Sciatic nerve (tissue), 2 donors: ENCODE measurements at places on chromosomes 7 and 10. TPM values are rescaled to one million over a fixed set of nuclear protein-coding genes. Genes with fewer than 3 reads are reported as not detected.

The SUGCT gene
- 7.2 TPM for total RNA-seq

The LIPA gene
- total RNA-seq, result 72.5 TPM

The CYP2E1 gene
- 5.7 TPM for total RNA-seq

The NPFFR1 gene
- 4.8 TPM for total RNA-seq

The MDFIC gene
- total RNA-seq, result 60.7 TPM

The ZMIZ2 gene
- total RNA-seq, result 92.7 TPM

DNA sequence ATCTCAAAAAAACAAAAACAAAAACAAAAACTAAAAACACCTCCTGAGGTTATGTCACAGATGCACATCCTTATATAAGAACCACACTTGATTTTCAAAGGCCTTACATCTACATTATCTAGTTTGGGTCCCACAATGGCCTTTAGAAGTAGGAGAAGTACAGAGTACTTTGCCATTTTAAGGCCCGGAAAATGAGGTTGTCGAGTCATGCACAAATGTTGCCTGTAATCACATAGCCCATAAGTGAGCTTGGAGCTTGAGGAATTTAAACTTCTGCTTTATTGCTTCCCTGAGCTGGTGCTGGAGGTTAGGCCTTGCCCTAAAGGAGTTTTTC lies 9.7 kb upstream of the MKRN1 start:
- no peak for DNase-seq

GRCh38 chr10:132397671-132398565 lies 918 bp downstream of the PWWP2B start:
- DNase-seq, result no peak

- DNase-seq, result peak; percentile 25
Observed at GRCh38 chr10:86188326-86188725, 178.3 kb downstream of the GRID1 start.

DNA sequence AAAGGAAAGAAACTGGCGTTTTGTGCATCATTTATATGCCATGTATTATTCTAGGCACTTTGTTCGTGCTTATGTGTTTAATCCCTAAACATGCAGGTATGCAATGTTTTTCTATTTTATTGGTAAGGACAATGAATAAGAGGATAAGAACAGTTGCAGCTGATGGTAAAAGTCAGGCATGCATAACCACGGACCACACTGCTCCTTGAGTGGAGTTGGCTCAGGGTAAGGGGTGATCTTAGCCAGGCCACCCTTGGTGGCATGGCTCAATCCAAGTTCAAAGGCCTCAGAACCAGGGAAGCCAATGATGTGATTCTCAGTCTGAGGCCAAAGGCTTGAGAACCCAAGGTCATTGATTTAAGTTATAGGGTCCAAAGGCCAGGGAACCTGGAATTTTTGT lies 1068.1 kb downstream of the NRG3 start:
- no peak for DNase-seq

- DNase-seq, result no peak
Observed at GRCh38 chr10:36624551-36625100, 500.8 kb upstream of the ANKRD30A start.

DNA sequence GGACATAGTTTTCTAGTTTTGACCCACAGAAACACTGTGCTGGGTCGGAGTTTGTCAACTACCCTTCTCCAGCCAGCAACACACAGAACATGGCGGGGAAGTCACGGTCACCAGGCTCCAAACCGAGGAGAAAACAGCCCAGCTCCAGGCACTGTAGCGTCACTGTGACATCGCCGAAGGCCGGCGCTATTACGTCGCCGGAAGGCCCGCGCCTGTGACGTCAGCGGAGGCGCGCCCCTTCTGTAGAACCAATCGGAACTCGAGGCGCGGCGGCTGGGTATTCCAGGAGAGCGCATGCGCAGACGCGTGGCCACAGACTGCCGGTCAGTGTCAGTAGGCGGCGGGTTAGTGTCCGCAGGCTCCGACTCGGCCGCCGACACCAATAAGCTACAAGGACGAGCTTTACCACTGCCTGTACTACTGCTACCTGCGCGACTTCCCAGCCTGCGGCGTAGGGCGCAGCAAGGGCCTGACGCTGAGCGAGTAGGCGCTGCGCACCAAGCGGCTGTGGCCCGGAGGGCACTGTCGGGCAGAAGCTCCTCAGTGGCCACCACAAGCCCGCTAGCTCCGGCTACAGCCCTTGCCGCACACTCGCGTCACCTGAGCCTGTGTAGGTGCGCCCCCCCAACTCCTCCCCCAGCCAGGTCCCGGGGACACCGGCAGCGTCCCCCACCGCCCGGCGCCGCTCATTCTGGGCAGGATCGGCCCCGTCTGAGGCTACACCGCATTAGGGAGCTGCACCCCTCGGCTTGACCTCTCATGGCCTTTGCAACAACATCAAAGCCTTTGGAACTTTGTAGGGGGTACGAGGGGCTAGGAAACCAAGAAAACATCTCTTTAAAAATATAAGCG lies 35.1 kb upstream of the SRRM3 start:
- DNase-seq, result peak; percentile 100

- no peak for DNase-seq
Observed at GRCh38 chr7:25580141-25580540, 351.9 kb upstream of the NPVF start.

GRCh38 chr10:119263951-119264617 lies 56.7 kb downstream of the GRK5 start:
- no peak for DNase-seq

DNA sequence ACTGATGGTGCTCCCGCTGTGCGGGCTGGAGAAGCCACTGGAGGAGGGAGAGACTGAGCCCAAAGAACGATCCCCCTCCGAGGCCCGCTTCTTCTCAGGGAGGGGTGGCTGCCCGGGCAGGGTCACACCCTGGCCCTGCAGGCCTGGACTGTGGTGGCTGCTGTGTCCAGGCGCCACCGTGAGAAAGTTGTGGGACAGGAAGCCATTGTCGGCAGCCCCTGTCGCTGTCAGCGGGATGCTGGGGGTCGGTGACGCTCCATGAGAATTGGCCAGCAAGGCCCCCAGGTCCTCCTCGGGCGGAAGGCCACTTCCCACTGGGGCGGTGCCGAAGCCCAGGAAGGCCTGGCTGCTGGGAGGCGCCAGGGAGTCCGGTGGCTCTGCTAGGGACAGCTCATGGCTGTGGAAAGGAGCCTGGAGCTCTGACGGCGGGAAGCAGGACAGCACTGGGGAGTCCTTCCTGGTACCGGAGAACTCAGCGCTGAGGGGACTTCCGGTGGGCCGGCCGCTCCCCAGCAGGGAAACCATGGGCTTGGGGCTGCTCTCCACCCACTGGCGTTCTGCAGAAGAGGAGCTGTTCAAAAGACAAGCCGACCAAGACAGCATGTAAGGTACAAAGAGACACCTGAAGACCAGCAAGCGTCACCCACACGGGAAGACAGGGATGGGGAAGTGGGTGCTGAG lies 278.8 kb downstream of the TNS3 start:
- DNase-seq, result peak; percentile 57

- DNase-seq, result no peak
Observed at GRCh38 chr10:83680470-83680891, 458.8 kb upstream of the GHITM start.

- DNase-seq, result peak; percentile 59
Observed at GRCh38 chr7:12403287-12404181, at the start of gene VWDE. Gene VWDE (minus strand): TSS chr7:12403865. CDS start chr7:12403716, 149 bp downstream.

- DNase-seq, result no peak
Observed at GRCh38 chr10:8048281-8049008, 6.0 kb upstream of the GATA3 start.

DNA sequence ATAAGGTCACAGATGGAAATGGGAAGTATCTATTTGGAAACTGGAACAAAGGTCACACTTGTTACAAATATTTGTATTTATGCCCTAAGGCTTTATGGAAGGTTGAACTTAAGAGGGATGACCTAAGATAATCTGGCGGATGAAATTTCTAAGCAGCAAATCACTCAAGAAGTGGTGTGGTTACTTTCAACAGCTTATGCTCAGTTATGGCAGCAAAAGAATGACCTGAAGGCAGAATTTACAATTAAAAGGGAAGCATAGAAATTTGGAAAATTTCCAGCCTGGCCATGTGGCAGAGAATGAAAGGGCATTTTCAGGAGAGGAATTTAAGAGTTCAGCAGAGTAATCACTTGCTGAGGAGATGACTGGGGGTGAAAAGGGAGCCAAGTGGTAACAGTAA lies 95.8 kb upstream of the TNS3 start:
- no peak for DNase-seq

GRCh38 chr7:99551334-99551733 lies 580 bp downstream of the FAM200A start:
- no peak for DNase-seq

DNA sequence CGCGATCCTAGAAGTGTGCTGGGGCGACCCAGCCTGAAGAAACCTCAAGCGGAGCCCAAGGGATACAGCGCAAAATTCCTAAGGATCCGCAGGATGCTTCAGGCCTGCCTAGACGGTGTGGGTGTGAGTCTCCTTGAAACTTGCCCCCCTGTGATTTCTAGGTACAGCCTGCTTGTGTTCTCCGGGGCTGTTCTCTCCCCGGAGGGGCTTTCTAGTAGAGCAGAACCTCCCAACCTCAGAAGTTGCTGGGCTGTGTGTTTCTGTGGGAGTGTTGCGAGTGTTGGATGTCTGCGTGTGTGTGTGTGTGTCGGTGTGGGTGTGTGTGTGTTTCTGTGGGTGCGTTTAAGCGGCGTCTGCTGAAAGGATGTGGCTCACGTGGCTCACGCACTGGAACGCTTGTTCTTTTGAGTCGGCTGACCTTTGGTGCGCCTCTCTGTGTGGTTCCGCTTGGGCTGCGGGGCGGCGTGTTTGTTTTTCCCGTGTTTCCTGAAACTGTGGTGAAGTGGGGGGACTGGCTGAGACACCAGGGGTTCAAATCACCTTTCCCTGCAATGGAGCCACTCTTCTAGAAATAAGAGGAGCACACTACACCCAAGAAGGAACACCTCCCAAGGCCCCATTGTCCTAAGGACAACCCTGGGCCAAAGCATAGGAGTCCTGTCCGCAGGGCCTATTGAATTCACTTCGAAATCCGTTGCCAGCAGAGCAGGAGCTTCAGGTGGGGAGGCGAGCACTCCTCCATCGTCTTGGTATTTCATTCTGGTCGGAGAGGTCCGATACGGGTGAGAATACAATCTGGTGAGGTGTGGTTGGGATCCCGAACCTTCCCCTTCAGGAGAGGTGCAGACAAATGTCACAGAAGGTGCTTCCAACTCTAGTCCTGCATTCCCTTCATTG lies 25.1 kb upstream of the ZNF273 start:
- DNase-seq, result no peak

DNA sequence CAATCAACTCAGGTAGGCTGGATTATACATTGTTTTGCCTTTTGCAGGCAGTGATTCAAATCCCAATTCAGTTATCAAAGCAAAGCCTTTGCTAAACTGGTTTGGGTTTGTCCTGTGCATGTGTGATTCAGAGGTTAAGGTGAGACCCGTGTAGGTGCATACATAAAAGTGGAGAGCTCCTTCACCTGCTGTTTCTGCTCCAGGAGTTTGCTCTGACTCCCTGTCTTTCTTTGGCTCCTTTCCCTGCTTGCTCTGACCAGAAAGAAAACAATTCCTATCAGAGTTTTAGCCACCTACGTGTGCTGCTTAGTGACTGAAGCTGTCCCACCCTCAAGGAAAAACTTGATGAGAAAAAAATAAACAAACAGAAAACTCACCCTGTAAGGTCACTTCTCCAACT lies 101.1 kb downstream of the TPST1 start:
- DNase-seq, result no peak

DNA sequence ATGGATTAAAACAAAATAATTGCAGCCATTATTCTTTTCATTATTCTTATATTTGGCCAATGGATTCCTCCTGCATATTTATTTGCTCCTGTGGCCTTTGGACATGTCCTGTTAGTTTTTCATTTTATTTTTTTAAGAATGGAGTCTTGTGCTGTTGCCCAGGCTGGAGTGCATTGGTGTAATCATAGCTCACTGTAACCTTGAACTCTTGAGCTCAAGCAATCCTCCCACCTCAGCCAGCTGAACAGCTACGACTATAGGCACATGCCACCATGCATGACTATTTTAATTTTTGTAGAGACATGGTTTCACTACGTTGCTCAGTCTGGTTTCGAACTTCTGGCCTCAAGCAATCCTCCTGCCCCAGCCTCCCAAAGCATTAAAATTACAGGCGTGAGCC lies 42.7 kb upstream of the SRI start:
- no peak for DNase-seq

DNA sequence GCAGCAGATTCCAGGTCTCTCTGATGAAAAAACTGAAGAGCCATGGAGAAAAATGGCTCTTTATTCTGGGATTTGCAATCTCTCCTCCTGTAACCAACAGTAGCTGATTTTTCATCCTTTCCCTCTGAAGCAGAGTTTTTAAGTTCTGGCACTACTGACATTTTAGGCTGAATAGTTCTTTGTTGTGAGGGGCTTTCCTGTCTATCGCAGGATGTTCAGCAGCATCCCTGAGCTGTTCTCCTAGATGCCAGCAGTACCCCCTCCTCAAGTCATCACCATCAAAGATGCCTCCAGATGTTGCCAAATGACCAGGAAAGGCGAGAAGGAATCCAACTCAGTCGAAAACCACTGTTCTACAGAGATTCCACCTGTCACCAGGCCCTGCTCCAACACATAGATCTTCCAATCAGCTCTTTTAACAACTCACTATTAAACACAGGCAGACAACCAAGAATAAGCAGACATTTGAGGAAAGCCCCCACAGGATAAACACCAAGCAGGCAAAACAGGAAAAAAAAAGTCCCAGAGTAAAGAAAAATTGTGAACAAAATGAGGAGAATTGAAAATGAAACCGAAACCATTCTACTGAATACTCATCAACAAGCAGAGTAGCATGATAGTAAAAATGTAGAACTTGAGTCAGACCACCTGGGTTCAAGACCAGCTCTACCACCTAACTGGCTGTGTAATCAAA lies 124.8 kb downstream of the MPP7 start:
- DNase-seq, result no peak

- DNase-seq, result no peak
Observed at GRCh38 chr10:43110338-43111071, 27.7 kb upstream of the CSGALNACT2 start.

DNA sequence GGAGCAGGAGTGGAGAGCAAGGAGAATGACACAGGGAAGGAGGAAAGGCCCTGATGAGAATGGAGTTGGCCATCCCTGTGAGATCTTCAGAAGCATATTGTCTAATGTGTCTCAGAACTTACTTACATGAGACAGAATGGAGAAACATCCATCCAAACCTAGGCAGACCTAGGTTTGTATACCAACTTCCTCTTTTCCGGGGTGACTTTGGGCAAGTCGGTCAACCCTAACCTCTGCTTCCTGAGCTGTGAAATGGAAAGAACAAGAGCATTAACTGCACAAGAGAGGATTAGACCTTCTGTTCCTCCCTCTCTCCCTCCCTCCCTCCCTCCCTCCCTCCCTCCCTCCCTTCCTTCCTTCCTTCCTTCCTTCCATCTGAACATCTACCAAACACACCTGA lies 4.5 kb downstream of the GHRHR start:
- DNase-seq, result no peak

GRCh38 chr7:157125376-157126223 lies 13.1 kb upstream of the UBE3C start:
- no peak for DNase-seq

DNA sequence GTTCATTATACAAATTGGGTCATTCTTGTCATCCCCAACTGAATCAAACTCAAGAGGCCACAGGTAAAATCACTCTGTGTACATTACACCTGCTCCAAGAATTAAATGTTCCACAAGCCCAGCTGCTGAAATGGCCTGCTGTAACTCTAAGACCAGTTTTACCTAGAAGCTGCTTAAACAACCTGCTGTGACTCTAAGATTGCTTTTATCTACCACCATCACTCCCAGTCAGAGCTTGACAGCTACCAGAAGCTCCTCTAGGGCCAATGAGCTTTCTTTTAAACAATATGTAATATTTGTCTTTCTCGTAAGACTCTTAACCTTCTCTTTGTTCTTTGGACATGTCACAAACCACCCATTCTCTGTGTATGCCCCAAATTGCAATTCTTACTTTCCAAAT lies 141.8 kb upstream of the LRGUK start:
- DNase-seq, result no peak
